ENCODE measurements at places on chromosomes 4 and X.

- DNase-seq = no peak
Observed at GRCh38 chrX:67104982-67105757, 438.7 kb upstream of the AR start.

GRCh38 chr4:139419388-139419914, 34.5 kb upstream of the RAB33B start:
- DNase-seq = no peak

DNA sequence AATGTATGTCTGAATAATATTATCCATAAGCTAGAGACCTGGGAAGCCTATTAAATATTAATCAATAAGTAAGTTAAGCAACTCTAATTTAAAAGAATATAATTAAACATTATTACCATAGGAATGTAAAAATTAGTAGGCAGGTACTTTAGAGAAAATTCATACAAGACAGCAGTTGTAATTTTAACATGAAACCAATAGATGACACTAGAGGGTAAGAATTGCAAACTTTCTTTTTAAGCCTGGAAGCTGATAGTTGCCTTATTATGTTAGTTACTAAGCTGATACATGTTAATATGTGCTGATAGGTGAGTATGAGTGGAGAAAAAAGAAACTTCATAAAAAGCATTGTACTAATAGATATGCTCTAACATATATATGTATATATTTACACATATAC, 1157.4 kb downstream of the FAM133A start:
- no peak for DNase-seq

GRCh38 chrX:155893521-155893920, 12.4 kb downstream of the VAMP7 start:
- no peak for DNase-seq

- no peak for DNase-seq
Observed at GRCh38 chr4:118348886-118349285, 3.9 kb downstream of the PRSS12 start.

GRCh38 chrX:11066812-11067211, 44.3 kb upstream of the HCCS start:
- no peak for DNase-seq

All from stimulated activated CD8-positive, alpha-beta memory T cell treated with anti-CD3 and anti-CD28 coated beads, Interleukin-7, amount 100 ng/mL, for 48 hours (primary cell).